ENCODE measurements at places on chromosomes 2 and 18.

DNA sequence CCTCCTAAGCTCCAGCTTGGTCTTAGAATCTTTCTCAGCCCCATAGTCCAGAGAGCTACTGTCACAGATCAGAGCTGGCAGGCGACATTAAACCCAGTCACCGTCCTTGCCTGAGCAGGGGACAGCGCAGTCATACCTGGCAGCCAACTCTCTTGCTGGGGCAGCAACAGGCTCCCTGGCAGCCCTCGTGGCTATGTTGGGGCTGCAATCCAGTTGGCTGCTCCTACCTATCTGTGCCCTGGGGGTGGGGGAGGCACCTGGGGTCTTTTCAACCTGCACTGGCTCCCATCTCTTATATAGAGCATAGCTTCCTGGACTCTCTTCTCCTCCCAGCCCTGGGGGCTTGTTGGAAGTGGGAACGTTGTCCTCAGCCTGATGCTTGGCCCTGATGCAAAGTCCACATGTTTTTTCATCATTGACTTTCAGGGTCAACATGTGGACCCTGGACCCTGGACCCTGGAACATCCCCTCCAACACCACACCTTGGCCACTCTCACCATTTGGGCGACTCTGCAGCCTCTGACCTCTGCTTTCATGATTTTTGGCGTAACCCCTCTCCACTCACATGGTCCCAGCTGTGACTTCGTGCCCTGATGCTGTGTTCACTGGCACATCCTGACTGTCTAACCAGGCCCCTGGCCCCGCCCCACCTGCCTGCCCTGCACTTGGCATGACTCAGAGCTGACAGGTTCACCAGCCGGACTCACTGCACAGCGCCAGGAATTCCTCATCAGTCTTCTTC is 45.6 kb downstream of the ATOH8 start:
- no peak for DNase-seq

DNA sequence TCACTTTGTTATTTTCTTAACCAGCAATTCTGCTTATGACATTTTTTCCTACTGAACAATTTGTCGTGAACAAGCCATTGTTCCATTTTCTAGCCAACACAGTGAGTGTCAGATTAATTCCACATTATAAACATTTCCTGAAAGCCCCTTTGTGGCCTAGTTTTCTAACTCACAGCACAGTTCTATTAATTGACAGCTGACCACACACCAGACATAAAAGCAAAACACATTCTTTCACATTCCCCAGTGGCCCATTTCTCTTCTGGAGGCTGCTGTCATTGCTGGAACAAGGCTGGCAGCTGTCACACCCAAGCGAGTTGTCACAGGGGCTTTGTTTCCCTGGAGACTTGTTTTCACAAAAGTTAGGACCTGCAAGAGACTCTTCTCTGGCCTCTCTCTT is 50.7 kb downstream of the RNF152 start:
- no peak for DNase-seq

GRCh38 chr2:57881998-57882888 is 164.4 kb upstream of the VRK2 start:
- DNase-seq, result no peak

DNA sequence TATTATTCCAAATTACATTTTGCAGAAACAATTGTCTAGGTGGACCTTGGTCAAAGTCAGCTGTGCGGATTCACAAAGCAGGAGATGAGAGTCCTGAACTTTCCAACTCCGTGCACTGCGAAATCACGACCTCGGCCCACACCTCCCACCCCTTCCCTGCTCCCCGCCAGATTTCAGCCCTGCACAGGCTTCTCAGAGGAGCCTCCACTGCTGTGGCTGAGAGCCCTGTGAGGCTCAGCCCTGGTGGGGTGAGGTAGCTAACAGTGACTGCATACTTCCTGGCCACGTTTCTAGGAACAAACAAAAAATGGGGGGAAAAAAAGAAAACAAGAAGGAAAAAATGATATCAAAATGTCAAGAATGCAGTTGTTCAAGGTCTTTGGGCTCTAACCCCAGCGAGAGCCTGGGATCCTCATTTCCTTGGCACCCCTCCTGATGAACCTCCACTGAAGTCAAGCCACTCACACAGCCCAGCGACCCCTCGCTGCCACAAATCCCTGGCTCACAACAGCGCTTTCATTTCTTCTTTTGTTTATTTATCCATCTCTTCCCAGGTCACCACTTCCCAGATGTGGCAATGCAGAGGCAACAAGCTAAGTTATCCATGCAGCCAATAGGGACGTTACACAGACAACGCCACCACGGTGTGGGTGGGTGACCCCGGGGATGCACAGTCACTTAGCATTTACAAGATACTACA is 729.7 kb upstream of the ID2 start:
- no peak for DNase-seq

GRCh38 chr18:78947291-78947690 is 32.3 kb upstream of the SALL3 start:
- no peak for DNase-seq

DNA sequence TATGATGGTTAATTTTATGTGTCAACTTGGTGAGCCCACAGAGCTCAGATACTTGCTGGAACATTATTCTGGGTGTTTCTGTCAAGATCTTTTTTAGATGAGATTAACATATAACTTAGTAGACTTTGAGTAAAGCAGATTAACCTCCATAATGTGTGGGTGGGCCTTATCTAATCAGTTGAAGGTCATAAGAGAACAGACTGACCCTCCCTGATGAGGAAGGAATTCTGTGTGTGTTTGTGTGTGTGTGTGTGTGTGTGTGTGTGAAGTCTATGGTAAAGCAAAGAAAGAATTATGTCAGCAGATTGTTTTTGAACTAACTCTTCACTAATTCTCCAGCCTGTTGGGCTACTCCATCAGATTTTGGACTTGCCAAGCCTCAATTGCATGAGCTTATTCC is 232.2 kb upstream of the MEX3C start:
- DNase-seq, result no peak

- DNase-seq, result no peak
Measured at GRCh38 chr2:168654705-168655104, 147.7 kb upstream of the NOSTRIN start.

GRCh38 chr2:7407001-7407400 is 489.8 kb downstream of the RNF144A start:
- no peak for DNase-seq

- DNase-seq, result no peak
Measured at GRCh38 chr2:230657906-230658305, 54.7 kb upstream of the CAB39 start.

DNA sequence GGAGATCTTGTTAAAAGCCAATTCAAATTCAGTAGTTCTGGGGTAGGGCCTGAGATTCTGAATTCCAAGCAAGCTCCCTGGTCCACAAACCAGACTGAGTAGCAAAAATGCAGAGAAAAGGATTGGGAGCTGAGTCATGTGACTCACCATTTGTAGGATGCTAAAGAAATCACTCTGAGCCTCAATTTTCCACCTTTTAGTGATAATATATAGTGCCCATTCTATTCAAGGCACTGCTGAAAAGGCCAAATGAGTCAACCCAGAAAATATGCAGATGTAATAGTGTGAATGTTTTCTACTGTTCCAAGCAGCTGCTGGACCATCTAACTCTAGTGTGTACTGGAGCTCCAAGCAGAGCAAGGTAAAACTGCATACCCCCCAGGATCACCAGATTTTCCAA is 47.2 kb downstream of the SLC14A2 start:
- no peak for DNase-seq

DNA sequence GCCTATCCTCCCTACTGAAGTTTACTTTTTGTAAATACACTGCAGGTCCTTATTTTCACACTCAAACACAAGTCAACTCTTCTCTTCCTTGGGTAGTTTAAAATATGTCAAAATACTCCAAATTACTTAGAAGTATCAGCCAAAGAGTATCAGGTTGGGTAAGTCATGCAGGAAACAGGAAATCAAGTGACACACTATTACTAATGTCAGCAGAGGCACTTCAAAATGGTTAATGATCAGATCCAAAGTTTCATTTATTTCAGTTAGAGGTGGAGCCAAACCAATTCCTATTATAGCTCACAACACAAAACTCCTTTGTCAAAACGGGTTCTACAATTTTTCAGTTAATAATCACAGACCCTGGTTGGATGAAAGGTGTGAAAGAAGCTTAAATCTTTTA is 54.2 kb downstream of the DLGAP1 start:
- no peak for DNase-seq

DNA sequence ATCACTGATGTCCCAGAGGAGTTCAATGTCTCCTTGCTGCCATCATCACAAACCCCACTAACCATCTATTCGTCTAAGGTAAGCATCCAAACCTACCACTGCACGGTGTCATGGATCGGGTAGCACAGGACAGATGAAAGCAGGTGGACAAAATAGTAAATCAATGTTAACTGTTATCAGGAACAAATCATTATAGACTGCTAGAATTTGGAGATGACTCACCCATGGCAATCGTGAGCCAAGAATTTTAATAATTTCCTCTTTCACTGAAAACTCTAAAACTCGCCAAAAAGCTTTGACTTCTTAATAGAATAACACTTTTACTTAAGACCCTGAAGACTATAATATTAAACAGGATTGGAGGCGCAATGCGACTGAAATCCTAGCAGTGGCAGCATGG is 33.7 kb upstream of the BZW1 start:
- DNase-seq, result no peak

DNA sequence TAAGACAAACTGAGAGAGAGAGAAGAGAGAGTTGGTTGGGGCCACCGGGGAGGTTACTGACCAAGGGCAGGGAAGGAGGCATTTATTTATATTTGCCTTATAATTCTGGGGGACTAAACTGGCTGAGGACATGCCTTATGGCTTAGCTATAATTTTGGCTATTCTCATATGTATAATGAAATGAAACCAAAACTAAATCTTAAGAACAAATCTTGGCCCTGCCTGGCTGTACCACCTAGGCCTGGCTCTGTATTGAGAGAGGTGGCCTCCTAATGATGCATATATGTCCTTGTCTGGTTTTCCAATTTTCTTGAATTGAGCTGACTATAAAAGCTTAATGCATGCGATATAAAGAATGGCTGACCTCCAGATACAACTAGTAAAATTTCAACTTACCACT is 3.5 kb upstream of the PPP1CB start:
- DNase-seq, result no peak

DNA sequence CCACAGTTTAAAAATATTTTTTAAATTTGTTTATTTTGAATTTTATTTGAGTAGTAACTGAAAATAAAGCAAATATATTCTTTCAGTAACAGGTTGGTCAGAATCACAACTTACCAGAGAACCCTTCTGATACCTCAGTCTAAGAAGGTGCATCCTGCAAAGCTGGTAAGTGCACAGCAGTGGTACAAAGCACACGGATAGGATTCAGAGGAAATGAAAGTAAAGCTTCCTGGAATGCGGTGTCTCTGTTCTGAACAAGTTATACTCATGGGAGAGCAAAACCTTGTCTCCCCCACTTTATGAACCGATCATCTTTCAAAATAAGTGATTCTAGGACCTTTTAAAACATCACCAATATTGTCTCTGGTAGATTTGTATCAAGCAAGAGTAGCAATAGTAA is 398.3 kb downstream of the TMX3 start:
- no peak for DNase-seq

- DNase-seq, result peak; percentile 87
Measured at GRCh38 chr2:99559075-99559662, 69.4 kb upstream of the REV1 start.

DNA sequence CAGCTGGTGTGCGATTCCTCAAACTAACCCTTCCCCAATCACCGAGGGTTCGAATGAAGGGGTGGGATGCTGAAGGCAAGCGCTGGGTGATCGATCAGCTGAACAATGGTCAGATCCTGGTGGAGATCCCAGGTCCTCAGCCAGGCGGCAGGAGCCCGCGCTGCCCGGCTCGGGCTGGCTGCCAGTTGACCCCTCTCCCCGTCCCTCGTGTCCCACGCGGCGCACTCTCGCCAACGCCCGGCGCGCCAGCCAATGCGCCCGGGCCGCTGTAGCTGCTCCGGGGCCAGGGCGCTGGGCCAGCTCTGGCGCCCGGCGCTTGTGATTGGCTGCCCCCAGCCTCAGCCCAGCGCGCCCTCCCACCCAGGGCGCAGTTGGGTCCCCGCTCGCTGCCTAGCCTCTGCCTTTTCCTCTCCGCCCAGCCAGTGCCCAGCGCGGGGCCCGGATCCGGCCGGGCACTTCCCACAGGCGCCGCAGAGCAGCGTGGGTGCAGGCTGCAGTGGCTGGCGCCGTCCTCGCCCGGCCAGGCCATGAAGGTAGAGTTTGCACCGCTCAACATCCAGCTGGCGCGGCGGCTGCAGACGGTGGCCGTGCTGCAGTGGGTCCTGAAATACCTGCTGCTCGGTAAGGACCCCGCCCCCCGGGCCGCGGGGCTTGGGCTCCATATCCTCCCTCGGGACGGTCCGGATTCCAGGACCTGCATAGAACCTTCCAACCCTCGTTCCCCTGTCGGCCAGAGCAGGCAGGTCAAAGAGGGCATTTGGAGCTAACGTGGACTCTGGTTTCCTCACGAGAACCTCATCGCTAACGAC is at the start of gene MOGAT1:
Gene MOGAT1 (plus strand): TSS at position 400 of the 809 bp plus-strand sequence. CDS start 128 bp downstream, at position 528.
- no peak for DNase-seq

- DNase-seq, result peak; percentile 71
Measured at GRCh38 chr2:176454893-176455815, 185.9 kb downstream of the MTX2 start.

- no peak for DNase-seq
Measured at GRCh38 chr2:186696290-186696689, 2.4 kb downstream of the FAM171B start.

DNA sequence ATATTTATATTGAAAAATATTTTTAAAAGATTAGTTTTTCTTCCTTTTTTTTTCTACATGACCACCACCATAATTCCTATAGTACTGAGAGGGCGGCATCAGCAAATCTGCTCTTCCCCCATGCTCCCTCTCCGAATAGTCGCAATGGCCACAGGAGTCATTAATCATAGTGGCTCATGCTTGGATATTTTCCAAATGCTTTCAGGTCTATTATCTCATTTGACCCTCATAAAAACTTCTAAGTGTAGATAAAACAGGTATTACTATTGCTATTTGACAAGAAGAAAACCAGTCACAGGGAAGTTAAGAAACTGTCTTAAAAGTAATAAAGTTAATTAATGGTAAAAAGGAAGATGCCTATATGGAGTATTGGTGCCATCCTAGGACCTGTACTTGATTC is 440.7 kb downstream of the CMPK2 start:
- DNase-seq, result no peak

- no peak for DNase-seq
Measured at GRCh38 chr18:841647-842370, 29.8 kb upstream of the YES1 start.

GRCh38 chr2:105954891-105955290 is 210.2 kb downstream of the NCK2 start:
- DNase-seq, result no peak

DNA sequence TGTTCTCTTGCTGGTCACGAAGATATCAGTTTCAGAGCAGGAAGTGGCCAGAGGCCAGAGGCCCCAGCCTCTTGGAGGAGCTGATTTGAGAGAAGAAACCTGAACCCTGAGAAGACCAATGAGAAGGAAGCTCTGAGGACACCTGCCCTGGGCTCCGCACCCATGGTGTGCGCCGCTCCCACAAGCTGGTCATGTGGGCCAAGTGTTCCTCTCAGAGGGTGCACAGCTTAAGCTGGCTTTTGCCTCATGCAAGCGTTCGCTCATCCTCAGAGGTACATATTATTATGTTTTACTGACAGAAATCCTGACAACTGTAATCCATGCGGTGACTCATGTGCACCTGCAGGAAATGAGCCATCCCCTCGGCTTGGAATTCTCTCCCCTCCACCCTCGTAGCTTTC is 316.1 kb upstream of the MYT1L start:
- DNase-seq, result no peak

GRCh38 chr18:28494151-28494550 is 317.2 kb upstream of the CDH2 start:
- DNase-seq, result no peak

GRCh38 chr2:119862127-119862889 is 102.6 kb downstream of the PTPN4 start:
- no peak for DNase-seq

Data from HEK293T (cell line).